ENCODE measurements at places on chromosomes 3 and 15.

- H3K27ac ChIP-seq: no peak overlapping the region
- no peaks in the 10 kb centered on the region for H3K36me3 ChIP-seq
- H3K27me3 ChIP-seq: peaks cover 14% of the 10 kb centered on the region
- H3K4me1 ChIP-seq: no peaks in the 10 kb centered on the region
- no peak overlapping the region for H3K4me3 ChIP-seq
- ATAC-seq: no peak
Measured at GRCh38 chr3:137172728-137173127, 214.9 kb downstream of the IL20RB start.

DNA sequence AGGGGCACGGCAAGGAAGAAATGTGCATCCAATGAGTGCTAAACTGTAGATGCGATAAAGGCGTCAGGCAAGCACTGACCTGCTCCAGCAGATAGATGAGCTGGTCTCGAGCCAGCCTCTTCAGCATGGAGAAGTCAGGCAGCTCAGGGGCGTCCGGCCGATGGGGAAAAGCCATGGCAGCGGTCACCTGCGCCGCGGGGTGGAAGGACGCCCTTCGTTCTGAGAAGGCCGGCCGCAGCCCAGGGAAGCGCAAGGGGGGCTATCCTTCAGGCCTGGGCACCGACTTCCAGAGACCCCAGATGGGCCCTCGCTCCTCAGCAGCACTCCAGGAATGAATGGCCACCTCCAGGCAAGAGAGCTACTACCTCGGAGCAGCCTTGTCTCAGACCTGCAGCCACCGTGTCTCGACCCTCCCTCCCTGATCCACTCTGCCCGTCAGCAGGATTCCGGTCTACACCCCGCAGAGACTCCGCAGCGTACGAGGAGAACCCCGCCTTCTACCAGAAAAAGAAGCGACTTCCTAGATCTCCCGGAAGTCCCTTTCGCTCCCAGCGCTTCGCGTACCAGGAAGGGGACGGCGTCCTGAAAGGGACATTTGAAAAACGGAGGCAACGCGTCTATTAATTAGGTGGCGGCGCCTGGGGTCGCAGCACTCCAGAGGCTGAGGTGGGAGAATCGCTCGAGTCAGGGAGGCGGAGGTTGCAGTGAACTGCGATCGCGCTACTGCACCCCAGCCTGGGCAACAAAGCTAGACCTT lies at the start of gene VPS33B:
TSS of gene VPS33B (minus strand) at position 520 of the 757 bp plus-strand sequence. CDS start at position 175, 345 bp downstream.
- peak within 1 kb of the TSS; percentile 85 for H3K27ac ChIP-seq
- H3K4me3 ChIP-seq: peak within 1 kb of the TSS; percentile 96
- ATAC-seq: peak; percentile 90
- peaks cover 20% of the 10 kb centered on the region for H3K36me3 ChIP-seq

DNA sequence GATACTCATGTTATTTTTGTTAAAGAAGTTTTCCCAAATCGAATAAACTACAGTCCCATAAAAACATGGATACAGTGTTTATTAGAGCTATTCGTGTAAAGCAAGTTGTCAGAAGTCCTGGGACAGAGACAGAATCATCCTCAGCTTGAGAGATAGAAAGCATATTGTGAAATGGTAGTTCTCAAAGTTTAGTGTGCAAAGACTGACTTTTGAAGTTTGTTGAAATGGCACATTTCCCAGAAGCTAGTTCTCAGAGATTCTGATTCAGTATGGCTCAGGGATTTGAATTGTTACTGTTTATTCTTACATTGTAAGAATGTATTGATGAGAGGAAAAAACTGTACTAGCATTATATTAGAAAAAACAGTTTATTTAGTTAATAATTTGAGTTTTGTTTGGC lies 22.1 kb downstream of the GABRR3 start:
- H3K36me3 ChIP-seq: no peaks in the 10 kb centered on the region
- H3K4me1 ChIP-seq: no peaks in the 10 kb centered on the region

GRCh38 chr3:35596335-35596995 lies 42.9 kb upstream of the ARPP21 start:
- H3K4me1 ChIP-seq: no peaks in the 10 kb centered on the region
- ATAC-seq: no peak
- no peak overlapping the region for H3K4me3 ChIP-seq
- no peaks in the 10 kb centered on the region for H3K36me3 ChIP-seq

DNA sequence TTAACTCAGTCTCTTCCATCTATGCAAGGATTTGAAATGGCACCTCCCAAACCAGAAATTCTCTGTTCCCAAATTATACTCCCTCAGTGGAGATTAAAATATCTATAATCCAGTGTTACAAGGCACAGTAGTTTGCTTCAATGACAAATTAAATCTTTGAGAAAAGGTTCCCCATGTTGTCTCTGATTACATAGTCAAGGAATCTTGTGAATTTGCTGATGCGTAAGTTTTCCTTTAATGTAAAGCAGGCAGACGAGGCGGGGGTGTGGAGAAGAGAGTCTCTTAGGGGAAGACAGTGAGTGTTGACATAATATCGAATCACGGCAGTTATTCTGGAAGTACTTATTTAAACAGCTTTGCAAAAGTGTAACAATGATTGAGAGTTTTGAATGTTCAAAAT lies 236.4 kb upstream of the RARB start:
- no peak for ATAC-seq
- no peaks in the 10 kb centered on the region for H3K4me1 ChIP-seq
- H3K4me3 ChIP-seq: no peak overlapping the region
